ENCODE measurements at places on chromosomes 7 and 10. TPM values are rescaled to one million over a fixed set of nuclear protein-coding genes. Genes with fewer than 3 reads are reported as not detected.

DNA sequence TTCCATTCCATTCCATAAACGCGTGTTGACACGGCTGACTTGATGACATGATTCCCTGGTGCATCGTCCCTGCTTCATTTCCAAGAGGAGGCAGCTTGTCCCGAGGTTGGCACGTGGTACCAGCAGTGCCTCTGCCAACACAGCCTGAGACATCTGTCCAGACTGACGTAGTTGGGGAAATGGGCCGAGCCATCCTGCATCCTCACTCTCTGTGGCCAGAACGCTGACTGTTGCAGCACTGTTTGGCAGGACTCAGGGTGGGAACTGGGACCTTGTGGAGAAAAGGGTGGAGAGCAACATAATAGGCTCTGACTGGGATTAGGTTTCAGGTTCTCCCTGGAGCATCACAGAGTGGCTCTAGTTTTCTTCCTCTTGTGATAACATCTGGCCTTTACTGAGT is 118.6 kb upstream of the BTBD16 start:
- H3K4me3 ChIP-seq: no peak overlapping the region
- H3K4me1 ChIP-seq: no peaks in the 10 kb centered on the region

- H3K4me1 ChIP-seq: no peaks in the 10 kb centered on the region
- no peaks in the 10 kb centered on the region for H3K36me3 ChIP-seq
- DNase-seq: no peak
- no peak overlapping the region for H3K4me3 ChIP-seq
Measured at GRCh38 chr7:55271069-55271626, 94.0 kb upstream of the LANCL2 start.

GRCh38 chr7:90771281-90771680 is 175.2 kb downstream of the CDK14 start:
- H3K4me1 ChIP-seq: no peaks in the 10 kb centered on the region
- no peaks in the 10 kb centered on the region for H3K27me3 ChIP-seq
- H3K27ac ChIP-seq: no peak overlapping the region

- DNase-seq: no peak
- peaks cover 23% of the 10 kb centered on the region for H3K4me1 ChIP-seq
- H3K4me3 ChIP-seq: no peak overlapping the region
- H3K27me3 ChIP-seq: peaks cover 7% of the 10 kb centered on the region
Measured at GRCh38 chr7:91912494-91912893, 28.2 kb upstream of the AKAP9 start.

DNA sequence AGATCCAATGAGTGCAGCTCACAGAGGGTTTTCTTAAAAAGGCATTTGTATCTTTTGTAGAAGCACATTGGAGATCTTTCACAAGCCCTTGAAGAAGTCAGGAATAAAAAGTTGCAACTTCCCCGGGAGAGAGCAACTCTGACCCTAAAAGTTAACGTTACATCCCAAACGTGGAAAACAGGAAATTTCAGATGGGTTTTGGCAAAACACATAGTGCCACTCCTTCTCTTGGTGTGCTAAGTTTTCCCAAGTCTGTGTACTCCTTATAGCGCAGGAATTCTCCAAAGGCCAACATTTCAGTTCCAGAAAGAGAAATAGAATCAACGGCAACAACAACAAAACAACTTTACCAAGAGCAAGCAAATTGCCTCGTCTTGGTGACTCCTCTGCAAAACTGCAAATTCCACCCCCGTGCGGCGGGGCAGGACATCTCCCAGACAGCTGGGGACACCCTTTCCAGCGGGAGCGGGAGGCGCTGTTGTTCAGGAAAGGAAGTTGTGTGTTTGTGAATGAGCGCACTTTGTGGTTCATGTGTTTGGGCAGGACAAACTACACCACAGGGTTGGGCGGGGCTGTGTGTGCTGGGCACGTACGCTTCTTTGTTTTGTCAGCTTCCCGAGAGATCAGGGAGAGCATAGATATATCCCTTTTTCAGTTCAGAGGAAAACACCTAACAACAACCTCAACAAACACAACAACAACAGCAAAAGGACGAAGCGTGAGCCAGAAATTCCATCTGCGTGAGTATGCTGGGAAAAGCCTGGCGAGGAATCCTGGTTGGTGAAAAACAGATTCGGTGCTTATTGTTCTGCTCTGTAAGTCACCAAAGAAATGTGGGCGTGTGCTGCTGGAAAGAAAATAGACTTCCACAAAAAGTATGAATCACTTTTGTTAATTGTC is 294.7 kb upstream of the PITRM1 start:
- DNase-seq: no peak
- peaks cover 1% of the 10 kb centered on the region for H3K27me3 ChIP-seq
- peak overlapping the region; percentile 77 for H3K27ac ChIP-seq
- peak overlapping the region; percentile 28 for H3K4me3 ChIP-seq

GRCh38 chr7:72394016-72394415 is 18.1 kb downstream of the CALN1 start:
- H3K27me3 ChIP-seq: no peaks in the 10 kb centered on the region
- no peak overlapping the region for H3K27ac ChIP-seq
- DNase-seq: no peak
- no peak overlapping the region for H3K4me3 ChIP-seq

DNA sequence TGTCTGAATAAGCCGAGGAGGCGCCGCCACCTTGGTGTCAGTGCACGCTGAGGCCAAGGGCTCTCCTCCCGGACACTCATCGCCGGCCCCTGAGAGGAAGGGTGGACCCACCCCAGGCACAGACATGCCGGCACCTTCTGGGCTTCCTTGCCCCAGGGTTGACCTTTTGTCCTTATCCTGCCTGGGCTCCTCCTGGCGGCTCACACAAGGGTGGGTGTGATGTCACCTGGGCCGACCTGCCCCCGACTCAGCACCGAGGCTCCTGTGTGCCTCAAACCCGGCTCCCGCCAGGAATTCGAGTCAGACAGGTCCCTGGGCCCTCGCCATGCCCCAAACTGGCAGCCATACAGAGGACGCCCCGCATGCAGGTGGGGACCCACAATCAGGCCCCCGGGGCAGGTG is 17.7 kb upstream of the CFAP46 start:
- no peaks in the 10 kb centered on the region for H3K36me3 ChIP-seq
- peaks cover 18% of the 10 kb centered on the region for H3K4me1 ChIP-seq
- no peak for DNase-seq
- H3K4me3 ChIP-seq: no peak overlapping the region
- H3K27me3 ChIP-seq: peaks cover 8% of the 10 kb centered on the region
- H3K27ac ChIP-seq: no peak overlapping the region

- H3K27ac ChIP-seq: no peak overlapping the region
- H3K4me3 ChIP-seq: no peak overlapping the region
Measured at GRCh38 chr7:101428093-101428866, 65.6 kb downstream of the COL26A1 start.

DNA sequence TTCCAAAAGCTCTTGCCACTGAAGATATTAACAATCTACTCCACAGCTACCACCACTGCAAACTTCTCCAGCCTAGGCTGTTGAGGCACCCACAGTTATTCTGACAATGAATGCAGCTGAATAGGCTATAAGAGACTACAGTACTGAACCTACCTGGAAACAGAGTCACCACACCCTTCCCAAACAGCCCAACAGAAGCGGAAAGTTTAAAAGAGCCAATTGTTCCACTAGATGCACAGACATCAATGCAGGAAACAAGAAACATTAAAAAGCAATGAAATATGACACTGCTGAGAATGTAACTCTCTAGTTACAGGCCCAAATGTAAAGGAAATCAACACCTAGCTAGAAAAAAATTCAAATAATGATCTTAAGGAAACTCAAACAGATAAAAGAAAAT is 64.5 kb upstream of the PLA2G12B start:
- H3K4me1 ChIP-seq: peaks cover 14% of the 10 kb centered on the region
- no peak overlapping the region for H3K27ac ChIP-seq
- no peaks in the 10 kb centered on the region for H3K27me3 ChIP-seq
- no peak for DNase-seq
- no peak overlapping the region for H3K4me3 ChIP-seq
- H3K36me3 ChIP-seq: peaks cover 49% of the 10 kb centered on the region

GRCh38 chr10:49652421-49653272 is 26.8 kb upstream of the C10orf53 start:
- H3K27ac ChIP-seq: no peak overlapping the region
- DNase-seq: no peak
- H3K27me3 ChIP-seq: peaks cover 4% of the 10 kb centered on the region
- no peaks in the 10 kb centered on the region for H3K36me3 ChIP-seq

DNA sequence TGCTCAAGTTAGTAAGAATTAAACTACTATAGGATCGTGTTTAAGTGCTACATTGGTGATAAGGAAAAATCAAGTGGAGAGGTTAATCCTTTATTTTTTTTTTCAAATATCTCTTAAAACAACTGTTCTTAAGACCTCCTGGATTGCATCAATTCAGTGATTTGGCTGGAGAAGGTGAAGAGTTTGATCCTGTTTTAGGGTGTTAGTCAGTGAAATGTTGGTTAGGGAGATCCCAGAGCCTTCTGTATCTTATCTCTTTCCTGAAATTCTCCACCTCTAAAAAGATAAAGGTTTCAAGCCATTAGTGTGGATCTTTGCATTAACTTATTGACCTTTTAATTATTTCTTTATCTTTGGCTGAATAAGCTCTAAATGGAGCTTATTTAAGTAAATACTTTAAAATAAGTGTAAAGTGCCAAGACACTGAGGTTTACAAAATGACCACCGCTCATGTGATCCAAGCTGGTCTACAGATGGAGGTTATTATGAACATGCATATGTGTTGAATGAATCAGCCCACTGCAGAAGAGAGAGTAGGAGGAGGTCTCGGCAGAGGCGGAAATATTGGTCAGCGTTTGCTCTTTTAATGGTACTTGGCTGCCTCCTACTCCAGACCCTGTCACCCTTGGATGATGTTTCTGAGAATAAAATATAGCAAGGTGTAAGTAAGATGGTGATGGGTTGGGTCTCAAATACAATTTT is 51.8 kb upstream of the BMPER start:
- H3K36me3 ChIP-seq: no peaks in the 10 kb centered on the region
- DNase-seq: no peak
- no peak overlapping the region for H3K4me3 ChIP-seq
- H3K27me3 ChIP-seq: peaks cover 3% of the 10 kb centered on the region

DNA sequence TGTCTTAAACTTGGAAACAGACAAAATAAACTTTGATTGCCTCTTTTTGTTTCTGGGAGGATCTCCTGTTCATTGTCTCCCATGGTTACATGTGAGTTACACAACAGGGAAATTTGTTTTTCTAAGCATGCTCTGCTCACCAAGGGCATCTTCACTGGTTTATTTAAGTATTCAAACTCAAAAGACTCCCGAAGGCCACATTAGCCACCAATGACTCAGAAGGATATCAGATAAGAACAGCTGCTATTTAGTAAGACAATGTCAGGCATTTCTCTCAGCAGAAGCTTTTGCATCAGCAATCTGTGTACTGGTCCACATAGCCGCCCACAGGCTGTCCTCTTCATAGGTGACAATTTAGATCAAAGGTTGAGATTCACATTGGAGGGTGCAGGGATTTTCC is 19.3 kb downstream of the OR6B1 start:
- no peaks in the 10 kb centered on the region for H3K27me3 ChIP-seq
- H3K36me3 ChIP-seq: no peaks in the 10 kb centered on the region
- H3K27ac ChIP-seq: no peak overlapping the region
- H3K4me3 ChIP-seq: no peak overlapping the region

DNA sequence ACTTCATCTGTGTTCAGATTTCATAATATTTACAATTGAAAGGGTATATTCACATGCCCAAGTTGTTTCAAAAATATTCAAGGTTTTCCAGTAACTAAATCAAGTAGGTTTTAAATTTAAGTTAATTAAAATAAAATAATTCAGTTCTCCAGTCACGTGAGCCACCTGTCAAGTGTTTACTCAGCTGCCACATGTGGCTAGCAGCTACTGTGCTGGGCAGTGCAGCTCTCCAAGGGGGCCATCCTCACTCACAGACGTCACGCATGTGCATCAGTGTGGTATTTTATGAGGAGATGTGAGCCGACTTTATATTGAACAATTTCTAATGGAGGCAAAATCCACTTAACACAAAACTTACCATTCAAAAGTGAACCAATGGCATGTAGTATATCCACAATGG is 69.7 kb upstream of the CAMK2B start:
- H3K27me3 ChIP-seq: no peaks in the 10 kb centered on the region
- no peak for DNase-seq
- no peaks in the 10 kb centered on the region for H3K4me1 ChIP-seq
- H3K27ac ChIP-seq: no peak overlapping the region

- H3K36me3 ChIP-seq: no peaks in the 10 kb centered on the region
- H3K27ac ChIP-seq: no peak overlapping the region
- H3K27me3 ChIP-seq: no peaks in the 10 kb centered on the region
- H3K4me3 ChIP-seq: no peak overlapping the region
Measured at GRCh38 chr7:7805511-7806153, 87.2 kb upstream of the RPA3 start.

DNA sequence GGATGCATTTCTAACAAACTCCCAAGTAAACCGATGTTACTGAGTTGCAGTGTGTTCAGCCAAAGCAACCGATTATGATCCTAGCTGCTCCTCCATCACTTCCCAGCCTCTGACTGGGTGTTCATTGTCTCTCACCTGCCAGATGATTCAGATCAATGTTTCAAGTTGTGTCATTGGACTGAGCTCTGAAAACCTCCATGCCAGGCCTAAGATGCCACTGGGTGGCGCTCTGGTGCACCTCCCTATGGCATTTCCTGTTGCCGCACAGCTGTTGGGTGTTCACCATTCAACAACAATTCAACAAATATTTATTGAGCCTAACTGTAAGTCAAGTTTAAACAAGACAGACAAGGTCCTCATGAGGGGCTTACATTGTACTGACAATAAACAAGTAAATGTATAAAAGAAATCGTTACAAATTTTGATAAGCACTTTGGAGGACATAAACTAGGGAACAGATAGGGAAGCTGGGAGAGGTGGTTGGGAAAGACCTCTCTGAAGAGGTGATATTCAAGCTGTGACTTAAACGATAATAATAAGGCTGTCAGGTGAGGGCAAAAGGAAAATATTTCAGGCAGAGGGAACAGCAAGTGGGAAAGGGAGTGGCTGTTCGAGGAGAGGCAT is 22.8 kb downstream of the RGR start:
- peaks cover 16% of the 10 kb centered on the region for H3K27me3 ChIP-seq
- H3K4me3 ChIP-seq: no peak overlapping the region
- H3K36me3 ChIP-seq: no peaks in the 10 kb centered on the region
- H3K27ac ChIP-seq: peak overlapping the region; percentile 55
- DNase-seq: peak; percentile 81
- peaks cover 26% of the 10 kb centered on the region for H3K4me1 ChIP-seq

CCDC146 gene
- 9.2 TPM for total RNA-seq

SRGN gene
- total RNA-seq: 192 TPM

SLC16A12 gene
- not detected for total RNA-seq

PIP gene
- not detected for total RNA-seq

GOLGA7B gene
- 12.6 TPM for total RNA-seq

TYW1B gene
- total RNA-seq: 4.6 TPM

SMKR1 gene
- 1.7 TPM for total RNA-seq

MUC12 gene
- not detected for total RNA-seq

ALDH18A1 gene
- 64.9 TPM for total RNA-seq

AKR1D1 gene
- not detected for total RNA-seq

MYL10 gene
- not detected for total RNA-seq

CPA1 gene
- total RNA-seq: not detected

CYTH3 gene
- total RNA-seq: 0.74 TPM

THAP5 gene
- 26.5 TPM for total RNA-seq

GNGT1 gene
- not detected for total RNA-seq

HOXA1 gene
- 0.58 TPM for total RNA-seq

HUS1 gene
- 38.5 TPM for total RNA-seq
